ENCODE measurements at places on chromosomes 4 and X.

DNA sequence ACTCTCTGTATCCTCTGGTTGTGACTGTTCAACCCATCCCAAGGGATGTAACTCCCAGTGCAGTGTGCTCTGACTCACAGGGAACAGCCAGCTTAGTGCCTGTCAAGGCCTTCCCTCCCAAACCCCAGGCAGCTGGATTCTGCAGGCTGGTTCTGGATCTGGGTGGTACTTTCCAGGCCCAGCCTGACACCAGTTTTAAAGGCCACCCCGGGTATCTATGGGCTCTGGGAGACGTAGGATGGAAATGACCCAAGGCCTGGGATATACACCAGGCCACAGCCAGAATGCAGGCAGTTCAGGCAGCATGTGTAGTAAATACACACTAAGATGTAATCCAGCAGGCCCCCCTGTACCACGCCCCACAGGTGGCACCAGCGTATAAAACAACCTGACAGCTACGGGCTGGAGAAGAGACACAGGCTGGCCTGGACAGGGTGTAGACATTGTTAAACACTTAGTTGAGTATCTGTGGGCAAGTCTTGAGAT lies 64.2 kb downstream of the SPINK2 start:
- no peak for DNase-seq

- DNase-seq, result peak; percentile 16
Measured at GRCh38 chr4:81052119-81053068, 21.9 kb downstream of the BMP3 start.

DNA sequence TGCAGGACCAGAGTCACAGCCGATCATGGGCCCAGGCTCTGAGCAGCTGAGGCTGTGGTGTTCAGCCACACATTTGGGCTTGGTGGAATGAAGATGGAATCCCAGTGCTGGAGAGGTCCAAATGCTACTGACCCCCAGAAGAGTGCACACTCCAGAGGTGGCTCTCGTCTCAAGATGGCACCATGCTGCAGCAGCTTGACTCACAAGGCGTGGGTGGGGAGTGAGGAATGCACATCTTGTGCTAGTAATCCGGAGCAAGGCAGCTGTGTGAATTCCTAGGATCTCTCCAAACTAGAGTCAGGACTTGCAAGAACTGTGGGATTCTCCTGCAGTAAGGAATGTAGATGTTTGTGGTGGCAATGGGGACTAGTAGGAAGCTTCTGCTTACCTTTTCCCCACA lies 28.7 kb downstream of the RAB28 start:
- DNase-seq, result no peak

DNA sequence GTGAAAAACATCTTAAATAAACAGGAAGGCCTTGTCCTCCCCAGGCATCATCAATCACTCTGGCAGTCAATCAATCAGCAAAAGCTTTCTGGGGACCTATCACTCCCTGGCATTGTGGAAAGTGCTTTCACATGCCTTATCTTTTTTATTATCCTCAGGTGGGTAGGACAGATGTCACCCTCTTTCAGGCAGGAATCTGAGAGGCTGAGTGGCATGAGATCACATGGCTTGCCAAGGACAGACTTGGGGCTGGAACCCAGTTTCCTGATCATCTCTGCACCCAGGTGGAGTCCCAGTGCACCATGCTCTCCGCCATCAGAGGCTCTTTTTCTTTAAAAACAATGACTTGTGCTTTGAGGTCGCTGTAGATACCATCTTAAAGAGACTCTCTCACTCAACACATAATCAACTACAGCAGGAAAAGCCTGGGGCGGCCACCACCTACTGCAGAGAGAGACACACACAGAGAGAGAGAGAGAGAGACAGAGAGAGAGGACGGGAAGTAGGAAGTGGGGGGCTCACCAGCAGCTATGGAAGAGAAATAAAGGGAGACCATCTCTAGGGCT lies 282.7 kb downstream of the PTTG2 start:
- DNase-seq, result no peak

GRCh38 chr4:159937595-159937994 lies 834.7 kb downstream of the RAPGEF2 start:
- no peak for DNase-seq

DNA sequence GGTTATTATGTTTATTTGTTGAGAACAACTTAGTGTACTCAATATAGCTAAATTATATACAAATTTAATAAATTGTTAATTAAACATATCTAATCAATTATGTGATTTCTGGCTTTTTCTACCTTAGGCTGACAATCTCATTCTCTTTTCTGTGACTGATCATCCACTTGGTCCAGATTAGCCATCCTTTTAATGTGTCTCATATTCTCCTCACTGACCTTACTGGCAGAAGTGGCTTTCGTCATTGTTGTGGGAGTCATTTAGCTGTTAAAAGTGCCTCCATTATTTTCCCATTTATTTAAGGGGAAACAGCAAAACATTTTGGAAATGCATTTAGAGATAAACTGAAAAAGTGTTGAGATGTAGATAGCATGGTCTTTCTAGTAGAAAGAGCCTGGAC lies 172.2 kb downstream of the CCSER1 start:
- no peak for DNase-seq

DNA sequence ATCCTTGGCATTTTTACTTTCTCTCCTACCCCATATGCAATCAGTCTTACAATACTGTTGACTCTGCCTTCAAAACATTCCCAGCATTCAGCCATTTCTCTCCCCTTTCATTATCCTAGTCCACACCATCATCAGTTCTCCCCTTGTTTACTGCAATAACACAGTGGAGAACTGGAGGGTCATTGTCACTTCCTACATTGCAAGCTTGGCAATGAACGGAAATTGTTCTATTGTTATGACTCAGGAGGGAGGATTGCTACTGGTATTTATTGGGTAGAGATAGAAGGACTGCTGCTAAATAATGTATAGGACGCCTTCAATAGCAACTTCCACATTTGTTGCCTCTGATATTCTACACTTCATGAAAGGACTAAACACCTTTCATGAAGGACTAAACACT lies 231.8 kb downstream of the BANK1 start:
- DNase-seq, result no peak
